Brain pericyte (primary cell): ENCODE measurements at places on chromosomes 6 and 20.

DNA sequence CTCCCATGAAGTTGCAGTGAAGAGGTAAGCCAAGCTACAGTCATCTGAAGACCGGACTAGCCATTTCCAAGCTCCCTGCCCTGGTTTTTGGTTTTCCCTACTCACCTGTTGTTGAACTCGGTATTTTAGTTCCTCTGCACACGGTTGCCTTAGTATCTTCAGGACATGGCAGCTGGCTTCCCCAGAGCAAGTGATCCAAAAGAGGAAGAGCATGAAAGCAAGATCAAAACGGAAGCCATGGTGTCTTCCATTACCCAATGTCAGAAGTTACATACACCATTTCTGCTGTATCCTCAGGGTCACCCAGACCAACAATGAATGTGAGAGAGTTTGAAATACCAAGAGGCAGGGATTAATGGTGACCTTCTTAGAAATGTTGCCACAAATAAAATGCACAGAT, 276.6 kb upstream of the CNR1 start:
- no peak for DNase-seq

GRCh38 chr6:142685852-142686506, 259.0 kb downstream of the HIVEP2 start:
- no peak for DNase-seq

DNA sequence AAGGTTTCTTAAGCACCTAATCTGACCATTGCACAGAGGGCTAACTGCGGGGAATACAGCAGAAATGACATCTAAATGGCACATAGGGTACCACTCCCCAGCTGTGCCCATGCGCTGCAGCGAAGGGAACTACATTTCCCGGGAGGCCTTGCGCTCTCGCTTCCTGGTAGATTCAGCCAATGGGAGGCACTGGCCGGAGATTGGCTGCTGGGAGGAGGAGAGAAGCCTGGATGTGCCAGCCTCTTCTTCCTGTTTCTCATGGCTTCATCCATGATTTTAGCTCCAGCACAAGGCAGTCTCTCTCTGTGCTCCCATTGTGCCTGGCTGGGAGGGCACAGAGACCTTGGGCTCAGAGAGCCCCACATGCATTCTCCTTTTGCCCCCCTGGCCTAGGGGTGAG, 101.7 kb upstream of the FOXA2 start:
- no peak for DNase-seq

GRCh38 chr20:25076201-25076600, 5.7 kb downstream of the VSX1 start:
- no peak for DNase-seq

- no peak for DNase-seq
These were observed 644.9 kb upstream of the AGPAT4 start for GRCh38 chr6:161918628-161919205.

DNA sequence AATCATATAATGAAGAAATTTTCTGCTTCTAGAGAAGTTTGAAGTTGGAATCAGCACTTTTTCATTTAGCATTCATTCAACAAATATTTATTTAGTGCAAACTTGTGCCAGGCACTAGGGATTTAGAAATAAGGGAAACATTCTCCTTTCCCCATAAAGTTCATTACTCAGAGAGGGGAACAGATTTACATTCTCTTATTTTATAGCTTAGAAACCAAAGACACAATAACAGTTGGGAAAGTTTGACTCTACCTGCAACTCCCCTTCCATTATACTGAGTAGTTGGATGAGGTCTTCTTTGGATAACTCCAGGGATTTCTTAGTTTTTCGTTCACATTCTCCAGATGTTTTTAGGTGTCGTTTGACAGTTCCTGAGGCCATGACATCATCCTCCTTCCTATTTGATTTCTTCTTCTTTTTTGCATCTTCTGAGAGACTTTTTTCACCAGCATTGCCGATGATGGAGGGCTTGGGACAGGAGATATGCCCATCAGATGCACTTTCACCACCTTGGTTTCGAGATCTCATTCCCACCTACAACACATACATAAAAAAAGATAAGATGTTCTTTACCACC, 79.1 kb downstream of the FILIP1 start:
- DNase-seq = no peak

GRCh38 chr6:51049983-51050877, 231.6 kb downstream of the TFAP2B start:
- no peak for DNase-seq

DNA sequence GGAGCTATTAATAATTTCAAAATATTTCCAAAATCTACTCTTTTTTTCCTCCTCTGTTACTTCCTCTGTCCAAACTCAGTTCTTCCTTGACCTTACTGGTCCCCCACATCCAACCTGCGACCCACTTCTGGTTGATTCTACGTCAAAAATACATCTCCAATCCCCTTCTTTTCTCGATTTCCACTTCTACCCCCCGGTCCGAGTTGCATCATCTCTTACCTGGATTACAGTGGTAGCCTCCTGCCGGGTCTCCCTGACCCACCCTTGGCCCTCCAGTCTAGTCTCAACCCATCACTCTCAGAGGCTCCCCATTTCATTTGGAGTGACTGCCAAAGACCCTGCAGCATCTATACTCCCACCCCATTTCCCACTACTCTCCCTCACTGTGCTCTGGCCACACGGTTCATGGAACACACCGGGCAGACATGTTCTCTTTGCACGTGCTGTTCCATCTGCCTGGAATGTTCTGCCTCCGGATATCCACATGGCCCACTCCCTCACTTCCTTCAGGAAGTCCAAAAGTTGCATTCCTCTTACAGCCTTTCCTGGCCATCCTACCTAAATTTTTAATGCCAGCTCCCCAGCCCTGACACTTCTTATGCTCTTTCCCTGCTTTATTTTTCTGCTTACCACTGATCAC, 6.1 kb upstream of the CCND3 start:
- DNase-seq = no peak

GRCh38 chr6:21219856-21220255, 373.7 kb upstream of the SOX4 start:
- no peak for DNase-seq

- DNase-seq = no peak
These were observed 76.0 kb upstream of the AGPAT4 start for GRCh38 chr6:161349886-161350285.

DNA sequence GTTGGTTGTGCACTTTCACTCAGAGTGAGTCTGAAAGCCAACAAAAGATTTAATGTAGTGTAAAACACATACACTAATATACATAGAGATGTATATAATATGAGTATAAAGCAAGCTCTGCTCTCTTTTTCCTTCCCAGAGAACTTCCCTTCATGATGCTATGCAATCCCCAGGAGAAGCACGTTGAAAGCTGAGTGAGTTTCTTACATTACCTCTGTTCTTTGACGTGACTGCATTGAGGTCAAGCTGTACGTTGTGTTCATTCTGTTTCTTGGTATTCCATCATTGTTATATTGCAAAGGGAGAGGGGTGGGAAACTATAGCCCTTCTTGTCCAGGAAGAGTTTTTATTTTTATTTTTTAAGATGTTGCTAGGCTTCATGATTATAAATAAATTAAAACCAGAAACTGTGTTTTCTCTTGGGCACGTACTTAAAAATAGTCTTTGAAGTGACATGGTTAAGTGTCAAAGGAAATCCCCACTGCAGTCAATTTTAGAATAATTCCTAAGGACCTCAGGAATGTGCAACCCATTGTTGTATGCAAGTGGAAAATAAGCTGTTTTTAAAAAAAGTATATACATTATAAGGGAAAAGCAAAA, 651.0 kb downstream of the CD109 start:
- DNase-seq = no peak

DNA sequence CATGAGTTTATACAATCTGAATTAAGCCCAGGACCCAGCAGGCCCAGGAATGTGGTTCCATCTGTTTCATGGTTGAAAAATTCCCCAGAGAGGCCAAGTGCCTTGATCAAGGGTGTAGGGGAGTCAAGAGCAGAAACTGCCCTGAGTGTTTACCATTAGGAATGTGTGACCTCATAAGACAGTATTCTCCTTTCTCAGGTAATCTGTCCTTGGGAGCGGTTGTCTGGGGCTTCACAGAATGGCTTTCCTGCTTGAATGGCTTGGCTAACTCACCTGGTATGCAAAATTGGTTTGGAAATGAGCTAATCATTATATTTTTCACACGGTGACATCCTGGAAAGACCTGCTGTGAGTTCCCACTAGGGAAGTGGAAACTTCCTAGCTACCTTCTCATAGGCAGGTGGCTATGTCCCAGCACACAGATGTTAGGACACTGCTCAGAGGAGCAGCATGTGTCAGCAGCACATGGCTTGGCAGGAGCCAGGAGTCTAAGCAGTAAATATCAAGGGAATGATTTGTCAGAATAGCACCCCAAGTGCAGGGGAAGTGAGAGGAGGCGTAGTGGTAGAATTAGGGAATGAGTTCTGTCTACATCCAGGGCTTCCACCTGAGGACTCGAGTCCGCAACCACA, 17.7 kb downstream of the CLIC5 start:
- DNase-seq = no peak

DNA sequence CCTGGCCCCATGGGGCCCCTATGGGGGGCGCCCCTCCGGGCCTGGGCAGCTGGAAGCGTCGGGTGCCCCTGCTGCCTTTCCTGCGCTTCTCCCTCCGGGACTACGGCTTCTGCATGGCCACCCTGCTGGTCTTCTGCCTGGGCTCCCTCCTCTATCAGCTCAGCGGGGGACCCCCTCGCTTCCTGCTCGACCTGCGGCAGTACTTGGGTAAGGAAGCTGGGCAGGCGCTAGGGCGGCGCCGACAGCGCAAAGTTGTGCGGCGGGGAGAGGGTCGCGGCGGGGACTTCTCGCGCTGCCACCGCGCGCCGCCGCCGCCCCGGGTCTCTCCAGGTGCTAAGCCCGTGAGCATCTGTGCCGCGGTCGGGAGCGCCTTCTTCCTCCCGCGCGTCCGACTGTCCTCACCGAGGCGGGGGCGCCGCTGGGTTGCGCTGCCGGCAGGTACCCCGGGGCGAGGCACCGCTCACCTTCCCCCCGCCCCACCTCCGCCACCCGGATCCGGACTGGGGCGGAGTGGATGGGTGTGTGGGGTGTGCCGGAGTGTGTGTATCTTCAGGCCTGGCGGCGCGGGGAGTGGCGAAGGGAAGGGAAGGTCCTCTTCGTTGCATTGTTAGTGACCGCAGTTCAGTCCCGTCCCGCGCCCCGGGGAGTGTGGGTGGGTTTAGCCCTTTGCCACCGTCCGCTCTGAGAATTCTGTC, 788 bp downstream of the UST start:
- no peak for DNase-seq

DNA sequence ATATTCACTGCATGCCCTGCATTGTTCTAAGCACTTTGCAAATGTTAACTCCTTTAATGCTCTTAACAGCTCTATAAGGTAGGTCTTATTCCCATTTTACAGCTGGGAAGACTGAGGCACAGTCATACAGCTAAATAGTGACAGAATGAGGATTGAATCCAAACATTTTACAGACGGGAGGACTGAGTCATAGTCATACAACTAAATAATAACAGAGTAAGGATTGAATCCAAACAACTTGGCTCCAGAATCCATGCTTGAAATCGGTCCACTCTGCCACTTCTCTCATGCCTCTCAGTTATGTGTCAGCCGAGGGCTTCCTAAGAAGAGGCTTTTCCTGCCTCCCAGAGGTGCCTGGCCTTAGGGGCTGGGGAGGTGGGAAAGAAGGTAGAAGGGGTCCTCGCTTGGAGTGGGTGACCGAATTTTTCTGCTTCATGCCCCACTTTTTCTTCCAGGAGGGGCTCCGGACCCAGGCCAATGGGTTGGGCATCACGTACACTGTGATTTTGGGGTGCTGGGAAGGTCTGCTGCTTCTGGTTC, 137.4 kb upstream of the RNF24 start:
- no peak for DNase-seq

- DNase-seq = no peak
These were observed 28.8 kb upstream of the LIN28B start for GRCh38 chr6:104928141-104928540.

DNA sequence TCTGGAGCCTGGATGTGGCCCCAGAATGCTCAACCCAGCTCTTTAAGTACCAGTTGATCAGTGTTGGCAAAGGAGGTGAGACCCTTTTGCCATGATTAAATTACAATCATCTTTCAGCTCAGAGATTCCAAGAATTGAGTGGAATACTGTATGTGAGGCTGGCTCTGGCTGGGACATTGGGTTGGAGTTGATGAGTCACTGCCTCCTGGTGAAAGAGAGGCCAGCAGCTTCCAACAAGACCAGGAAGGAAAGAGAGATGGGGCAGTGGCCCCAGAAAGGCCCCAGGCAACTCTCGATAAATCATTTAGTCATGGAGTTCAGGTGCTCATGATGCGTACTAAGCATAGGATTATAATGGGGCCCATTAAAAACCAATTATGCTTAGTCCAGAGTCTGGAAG, 2.1 kb downstream of the TGM6 start:
- DNase-seq = no peak

DNA sequence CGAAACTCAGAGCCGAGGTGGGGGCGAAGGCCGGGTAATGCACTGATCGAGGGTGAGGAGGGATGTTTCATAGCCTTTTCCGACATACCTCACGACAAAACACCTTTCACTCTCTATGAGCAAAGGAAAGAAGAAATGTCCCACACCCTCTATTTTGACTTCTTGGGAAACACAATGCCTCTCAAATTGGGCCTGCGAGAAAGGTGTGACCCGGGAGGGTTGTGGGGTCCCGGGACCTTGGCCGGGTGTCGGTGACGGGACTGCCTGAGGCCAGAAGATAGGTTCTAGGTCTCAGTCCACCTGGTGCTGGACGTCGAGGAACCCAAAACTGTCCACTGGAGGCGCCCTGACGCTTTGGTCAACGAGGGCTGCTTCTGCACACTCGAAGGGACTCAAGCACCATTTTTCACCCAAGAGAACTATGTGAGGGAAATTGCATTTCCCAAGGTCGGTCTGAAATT, 41.1 kb upstream of the OSTM1 start:
- no peak for DNase-seq

DNA sequence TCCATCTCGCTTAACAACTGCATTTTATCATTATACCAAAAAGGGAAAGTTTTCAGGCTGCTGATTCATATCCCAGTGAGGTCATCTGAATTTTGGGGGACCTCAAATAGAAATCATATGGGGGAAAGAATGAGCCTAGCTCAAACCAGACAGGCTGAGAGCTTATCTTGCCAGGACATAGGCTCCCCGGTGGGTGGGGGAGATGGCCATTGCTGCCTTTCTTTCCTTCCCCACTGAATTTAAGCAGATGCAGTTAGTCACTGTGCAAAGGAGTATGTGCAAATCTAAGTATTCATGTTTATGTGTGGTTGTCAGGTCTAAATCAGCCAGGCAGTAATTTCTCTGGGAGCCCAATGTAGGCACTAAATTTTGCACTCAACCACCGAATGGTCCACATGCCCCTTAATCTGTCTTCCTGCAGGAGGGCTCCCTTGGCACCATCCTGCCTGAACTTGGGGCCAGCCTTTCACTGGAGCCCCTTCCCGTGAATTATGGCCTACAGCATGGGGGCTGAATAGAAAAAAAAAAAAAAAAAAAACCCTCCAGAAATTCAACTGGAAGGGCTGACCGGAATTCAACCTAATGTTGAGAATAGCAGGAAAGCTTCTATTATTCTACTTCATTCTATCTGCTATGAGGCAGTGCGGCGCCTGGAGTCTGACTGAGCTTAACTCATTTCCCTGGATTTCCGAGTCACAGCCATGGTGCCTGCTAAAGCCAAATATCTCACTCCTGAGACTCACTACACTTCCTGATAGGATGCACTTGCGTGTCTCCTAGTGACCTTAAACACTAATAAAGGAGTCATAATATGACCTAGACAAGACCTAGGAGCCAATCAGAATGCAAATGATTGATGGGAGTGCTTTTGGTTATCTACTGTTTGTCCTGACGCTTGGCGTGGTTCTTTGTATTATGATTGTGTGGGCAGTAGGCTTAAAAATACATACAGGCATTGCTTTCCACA, 161.5 kb upstream of the HEY2 start:
- no peak for DNase-seq
